ENCODE measurements at places on chromosomes 1 and 21.

- no peak for DNase-seq
Observed at GRCh38 chr21:29182691-29183092, 52.2 kb downstream of the MAP3K7CL start.

GRCh38 chr1:222171005-222171404 lies 376.9 kb downstream of the HHIPL2 start:
- DNase-seq = peak; percentile 5

GRCh38 chr1:107141491-107142126 lies 770 bp downstream of the NTNG1 start:
- no peak for DNase-seq

- peak; percentile 98 for DNase-seq
Observed at GRCh38 chr1:23777979-23778814, at the start of gene PITHD1. TSS of gene PITHD1 (plus strand) at chr1:23778418. CDS start at chr1:23778516, 98 bp downstream.

DNA sequence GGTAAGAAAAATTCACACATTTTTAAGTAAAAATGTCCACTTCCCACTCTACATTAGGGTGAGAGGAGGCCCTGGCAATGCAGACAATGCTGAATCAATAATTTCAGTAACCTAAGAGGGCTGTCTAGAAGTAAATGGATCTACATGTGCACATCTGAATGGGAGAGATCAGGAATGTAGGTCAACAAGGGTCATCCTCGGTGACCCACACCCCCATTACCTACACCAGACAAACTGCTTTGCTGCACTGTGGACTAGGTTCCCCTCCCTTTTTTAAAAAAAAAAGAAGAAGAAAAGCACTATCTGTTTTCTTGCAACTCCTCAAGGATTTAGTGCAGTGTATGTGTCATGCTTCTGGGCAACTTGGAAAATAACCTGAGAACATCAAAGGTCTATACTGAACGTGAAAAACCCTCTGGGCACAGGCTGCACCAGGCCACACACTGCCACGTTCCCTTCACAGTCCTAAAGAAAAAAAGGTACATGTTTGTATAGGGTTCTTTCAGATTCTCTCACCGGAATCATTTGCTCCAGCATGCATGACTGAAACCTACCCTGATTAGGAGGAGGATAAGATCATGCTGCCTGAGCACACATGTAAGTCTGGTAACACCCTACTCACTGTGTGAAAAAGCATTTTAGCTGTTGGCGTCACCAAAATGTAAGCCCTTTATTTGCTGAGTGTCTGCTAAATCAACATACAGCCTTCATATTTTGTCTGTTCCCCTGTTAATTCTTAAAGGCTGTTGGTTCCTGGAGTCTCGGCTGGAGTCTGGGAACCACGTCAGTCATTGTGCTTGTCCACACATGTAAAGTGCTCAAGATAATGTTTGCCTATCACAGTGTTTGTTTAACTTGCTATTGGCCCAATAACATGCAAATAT lies 341.0 kb downstream of the SMYD3 start:
- DNase-seq = peak; percentile 37
